Activated CD4-positive, CD25-positive, alpha-beta regulatory T cell treated with anti-CD3 and anti-CD28 coated beads, Interleukin-2, amount 50 U/mL, for 72 hours (primary cell): ENCODE measurements at places on chromosomes 7 and 10.

DNA sequence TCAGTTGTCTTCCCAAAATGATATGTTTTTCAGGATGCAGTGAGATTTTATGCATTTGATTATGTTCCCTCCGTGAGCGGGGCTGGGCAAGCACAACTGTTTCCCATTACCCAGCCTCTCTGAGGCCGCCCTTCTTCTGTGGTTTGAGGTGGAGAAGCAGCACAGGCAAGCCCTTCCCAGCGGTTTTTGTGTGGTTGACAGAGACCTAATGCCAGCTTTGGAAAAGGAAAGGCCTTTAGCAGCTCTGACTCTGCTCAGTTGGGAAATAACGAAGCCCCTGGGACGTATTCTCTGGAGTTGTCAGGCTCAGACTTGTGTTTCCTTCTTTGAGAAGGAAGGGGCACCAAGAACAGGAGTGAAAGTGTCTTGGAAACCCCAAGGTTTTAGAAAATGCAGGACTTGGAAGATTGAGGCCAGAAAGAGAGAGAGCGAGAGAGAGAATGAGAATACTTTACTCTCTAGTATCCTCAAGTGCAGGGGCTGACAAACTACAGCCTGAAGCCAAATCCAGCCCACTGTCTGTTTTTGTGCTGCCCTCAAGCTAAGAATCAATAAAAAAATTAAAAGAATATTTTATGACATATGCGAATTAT is 20.6 kb upstream of the PDCD4 start:
- DNase-seq = no peak

DNA sequence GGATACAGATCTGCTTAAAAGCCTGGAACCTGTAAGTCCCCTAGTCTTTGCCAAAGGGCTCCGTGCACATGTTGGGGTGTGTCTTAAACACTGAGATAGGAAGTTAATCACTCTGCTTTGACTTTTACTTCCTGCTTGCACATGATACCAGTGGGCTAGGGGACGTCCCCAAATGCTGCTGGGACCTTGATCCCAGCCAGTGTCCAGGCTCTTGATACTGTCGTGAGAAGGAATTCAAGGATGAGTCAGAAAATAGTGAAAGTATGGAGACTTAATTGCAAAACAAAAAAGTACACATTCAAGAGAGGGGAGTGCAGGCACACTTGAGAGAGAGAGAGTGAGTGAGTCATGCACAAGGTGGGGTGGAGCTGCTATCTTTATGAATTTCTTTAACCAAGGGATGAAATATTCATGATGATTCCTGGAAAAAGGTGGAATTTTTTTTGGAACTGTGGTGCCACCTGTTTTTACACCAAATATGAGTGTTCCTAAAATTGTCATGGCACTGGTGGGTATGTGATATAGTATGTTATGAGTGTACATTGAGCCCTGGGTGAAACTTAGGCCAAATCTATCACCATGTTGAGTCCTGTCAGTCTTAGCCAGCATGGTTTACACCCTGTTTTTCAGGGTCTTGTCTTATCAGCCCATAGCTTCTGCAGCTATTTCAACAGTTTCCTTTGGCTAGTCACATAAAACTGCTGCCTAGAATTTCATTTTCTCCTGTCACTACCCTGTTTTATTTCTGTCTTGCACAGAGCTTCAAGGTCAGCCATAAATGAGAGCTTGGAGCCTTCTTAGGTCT is 88.3 kb upstream of the CYP26C1 start:
- DNase-seq = no peak

DNA sequence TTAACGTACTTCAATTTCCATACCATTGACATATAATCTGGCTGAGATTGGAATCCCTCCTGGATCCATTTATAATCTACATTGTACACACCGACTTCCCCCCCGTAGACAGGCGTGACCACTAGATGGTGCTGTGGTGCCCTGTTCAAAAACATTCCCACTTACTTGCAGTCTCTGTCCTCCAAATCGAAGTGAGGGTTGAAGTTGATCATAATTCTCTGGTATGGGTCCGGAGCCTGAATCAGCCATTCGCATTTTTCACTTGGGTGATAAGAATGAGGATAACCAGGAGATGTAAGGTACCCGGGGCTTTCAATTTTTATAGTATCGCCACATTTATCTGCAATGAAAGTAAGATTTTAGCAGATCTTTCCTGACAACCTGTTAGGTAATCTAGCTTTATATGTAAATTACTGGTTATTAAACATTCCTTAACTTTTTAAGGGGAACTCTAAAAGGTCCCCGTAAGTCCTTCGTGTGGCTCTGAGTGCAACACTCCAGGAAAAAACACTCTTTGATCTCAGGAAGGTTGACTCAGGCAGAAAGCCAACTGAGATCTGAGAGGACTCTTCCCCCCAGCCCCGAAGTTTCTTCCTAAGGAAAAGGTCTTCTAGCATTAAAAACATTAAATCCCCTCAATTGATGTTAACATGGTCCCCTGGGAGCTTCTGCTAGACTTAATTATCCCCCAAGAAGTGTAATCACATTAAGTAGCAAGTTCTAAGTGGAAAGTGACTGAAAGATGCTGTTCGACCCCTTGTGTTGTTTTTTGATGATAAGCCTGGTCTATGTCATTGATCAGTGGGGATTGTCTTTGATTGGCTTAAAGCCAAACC is 3.7 kb downstream of the NRP1 start:
- DNase-seq = peak; percentile 75

DNA sequence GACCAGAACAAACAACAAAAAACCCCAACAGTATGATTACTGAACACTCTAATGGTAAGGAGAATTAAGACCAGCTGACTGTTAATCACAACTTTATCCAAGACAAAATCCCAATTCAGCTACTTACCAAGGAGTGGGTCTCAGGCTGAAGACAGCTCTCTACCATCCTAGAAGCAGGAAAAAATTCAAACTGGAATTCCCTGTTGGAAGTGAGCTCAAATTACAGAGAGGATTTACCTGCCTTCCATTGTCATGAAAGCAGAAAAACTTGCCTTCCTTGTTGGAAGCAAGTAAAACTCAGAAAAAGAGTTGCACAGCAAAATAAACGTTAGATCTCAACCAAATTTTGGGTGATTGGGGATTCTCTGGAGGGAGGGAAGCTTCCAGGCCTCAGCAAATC is 20.9 kb downstream of the SPAM1 start:
- DNase-seq = no peak

- DNase-seq = no peak
These were observed 386.7 kb upstream of the NPVF start for GRCh38 chr7:25615003-25615402.

GRCh38 chr10:77865580-77866324 is 60.8 kb downstream of the DLG5 start:
- DNase-seq = no peak

DNA sequence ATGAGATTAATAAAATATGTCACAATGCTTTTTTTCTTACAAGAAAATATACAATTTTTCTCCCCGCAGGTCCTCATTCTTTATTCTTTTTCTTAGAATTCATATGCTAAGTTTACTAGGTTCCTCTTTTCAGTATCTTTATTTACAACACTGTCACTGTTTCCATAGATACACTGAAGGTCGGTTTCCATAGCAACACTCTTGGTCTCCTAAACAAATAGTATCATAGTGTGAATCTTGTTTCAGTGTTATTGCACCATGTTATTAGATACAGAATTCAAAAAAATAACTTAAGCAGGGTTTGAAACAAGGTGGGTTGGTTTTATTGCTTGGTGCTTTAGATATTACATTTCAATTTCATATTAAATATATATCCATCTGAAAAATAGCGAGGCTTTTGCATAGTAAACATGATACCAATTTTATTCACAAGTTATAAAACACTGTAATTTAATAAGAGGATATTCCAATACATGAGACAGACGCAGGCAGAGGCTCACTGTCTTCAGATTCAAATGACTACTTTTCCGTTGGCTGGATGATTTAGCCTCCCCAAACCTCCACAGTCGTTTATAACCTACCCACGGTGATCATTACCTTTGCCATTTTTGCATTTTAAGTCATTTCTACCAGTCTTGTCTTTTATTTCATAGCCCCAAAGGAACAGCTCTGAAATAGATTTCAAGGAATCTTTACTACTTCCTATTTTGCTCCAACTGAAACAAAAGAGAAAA is 88.9 kb upstream of the KLF6 start:
- no peak for DNase-seq

- no peak for DNase-seq
These were observed 250.3 kb downstream of the SNX13 start for GRCh38 chr7:17690030-17690429.

GRCh38 chr7:69436946-69437345 is 161.3 kb upstream of the AUTS2 start:
- no peak for DNase-seq
